AG08395 (cell line): ENCODE measurements at places on chromosomes 11 and 22.

DNA sequence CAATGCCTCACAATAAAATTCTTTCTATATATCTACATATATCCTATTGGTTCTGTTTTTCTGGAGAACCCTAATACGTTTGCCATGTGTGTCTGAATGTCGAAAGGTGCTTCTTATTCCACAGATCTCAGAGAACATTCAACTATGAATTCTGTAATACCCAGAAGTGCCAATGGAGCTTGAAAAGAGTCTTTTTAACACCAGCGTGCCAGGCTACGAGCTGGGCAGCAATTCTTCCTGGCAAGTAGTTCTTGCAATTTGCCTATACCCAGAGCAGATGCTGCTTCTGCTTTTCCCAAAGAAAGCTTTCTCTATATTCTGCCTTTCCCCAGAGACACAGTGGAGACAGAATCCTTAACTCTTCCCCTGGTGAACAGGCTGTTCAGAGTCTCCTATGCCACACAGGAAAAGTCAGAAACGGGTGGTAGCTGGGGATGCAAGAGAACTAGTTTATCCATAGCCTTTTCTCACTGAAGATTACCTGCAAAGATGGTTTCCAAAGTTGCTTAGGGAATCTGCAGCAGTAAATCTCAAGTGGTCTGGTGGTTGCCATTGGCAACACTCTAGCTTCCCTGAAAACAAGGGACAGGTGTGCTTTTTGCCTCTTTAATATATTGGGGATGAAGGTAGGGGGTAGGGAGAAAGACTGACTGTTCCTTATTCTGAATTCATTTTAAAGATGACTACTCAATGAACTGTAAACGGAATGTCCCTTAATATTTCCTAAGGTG is 16.8 kb upstream of the PAFAH1B2 start:
- no peak for DNase-seq

DNA sequence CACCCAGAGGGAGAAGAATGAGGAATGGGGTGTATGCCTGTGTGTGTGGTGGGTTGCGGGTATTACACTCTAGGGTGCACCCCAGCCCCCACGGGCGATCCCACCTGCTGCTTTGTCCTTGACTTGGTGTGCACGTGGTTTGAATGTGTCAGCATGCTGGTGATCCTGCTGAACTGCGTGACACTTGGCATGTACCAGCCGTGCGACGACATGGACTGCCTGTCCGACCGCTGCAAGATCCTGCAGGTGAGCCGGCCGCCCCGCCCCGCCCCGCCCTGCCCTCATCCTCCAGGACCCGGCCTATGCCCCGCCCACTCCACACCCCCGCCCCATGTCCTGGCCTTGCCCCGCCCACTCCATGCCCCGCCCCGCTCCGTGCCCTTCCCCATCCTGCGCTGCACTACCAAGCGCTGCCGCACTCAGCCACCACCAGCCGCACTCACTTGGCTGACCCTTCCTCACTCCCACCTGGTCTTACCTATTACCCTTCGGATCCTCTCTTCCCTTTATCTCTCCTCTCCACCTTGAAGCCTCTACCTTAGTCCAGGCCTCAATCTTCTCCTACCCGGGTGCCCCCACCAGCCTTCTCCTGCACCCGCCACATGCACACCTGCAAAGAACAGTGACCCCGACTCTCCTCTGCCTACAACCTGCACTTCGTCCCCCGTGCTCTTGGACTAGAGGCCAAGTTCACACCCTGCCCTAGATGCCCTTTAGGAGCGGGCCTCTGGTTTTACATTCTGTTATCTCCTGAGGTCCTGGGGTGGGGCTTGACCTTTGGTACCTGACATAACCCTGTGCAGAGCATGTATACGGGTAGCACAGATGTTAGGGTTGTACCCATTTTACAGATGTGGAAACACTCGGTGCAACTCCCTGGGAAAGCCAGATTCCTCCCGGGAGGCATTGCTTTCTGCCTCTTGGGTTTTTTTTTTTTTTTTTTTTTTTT is 27.7 kb downstream of the CACNA1I start:
- DNase-seq, result no peak

DNA sequence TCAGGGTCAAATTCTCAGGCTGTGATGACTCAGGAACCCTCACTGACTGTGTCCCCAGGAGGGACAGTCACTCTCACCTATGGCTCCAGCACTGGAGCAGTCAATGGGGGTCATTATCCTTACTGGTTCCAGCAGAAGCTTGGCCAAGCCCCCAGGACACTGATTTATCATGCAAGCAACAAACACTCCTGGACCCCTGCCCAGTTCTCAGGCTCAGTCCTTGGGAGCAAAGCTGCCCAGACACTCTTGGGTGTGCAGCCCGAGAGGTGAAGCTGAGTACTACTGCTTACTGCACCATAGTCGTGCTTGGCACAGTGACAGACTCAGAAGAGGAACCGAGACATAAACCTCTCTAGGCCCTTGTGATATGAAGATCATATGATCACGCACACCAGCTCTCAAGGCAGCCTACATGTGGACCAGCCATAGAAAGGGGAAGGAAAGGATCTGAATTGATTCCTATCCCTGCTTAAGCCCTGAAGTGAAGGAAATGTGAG is 58.2 kb downstream of the ZNF280B start:
- no peak for DNase-seq

DNA sequence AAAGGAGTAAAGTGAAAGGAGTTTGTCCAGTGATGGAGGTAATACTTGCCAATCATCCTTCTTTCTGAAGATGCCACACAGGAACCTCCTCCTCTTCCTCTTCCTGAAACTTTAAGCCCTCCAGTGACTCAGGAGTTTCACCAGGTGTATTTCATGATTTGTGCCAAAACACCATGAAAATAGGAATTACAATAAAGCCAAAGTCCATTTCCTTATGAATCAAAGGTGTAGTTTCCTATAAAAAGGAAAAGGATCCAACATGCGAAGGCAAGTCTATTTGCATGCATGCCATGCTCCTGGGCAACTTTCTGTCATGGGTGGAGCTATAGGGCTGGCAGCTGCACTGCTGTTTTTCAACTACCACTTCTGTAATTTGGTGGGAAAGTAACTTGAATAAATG is 9.8 kb upstream of the POU2AF1 start:
- DNase-seq, result no peak

DNA sequence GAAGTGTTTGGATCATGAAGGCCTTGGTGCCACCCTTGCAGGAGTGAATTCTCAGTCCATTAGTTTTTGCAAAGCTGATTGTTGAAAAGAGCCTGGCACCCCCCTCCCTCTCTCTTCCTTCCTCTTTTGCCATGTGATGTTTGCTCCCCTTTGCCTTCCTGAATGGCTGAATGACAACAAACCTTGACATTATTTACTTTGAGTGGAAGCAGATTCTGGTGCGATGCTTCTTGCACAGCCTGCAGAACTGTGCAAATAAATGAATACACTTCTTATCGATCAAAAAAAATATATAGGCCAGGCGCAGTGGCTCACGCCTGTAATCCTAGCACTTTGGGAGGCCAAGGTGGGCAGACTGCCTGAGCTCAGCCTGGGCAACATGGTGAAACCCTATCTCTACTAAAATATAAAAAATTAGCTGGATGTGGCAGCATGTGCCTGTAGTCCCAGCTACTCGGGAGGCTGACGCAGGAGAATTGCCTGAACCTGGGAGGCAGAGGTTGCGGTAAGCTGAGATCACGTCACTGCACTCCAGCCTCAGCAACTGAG is 2.0 kb upstream of the NARS2 start:
- DNase-seq, result no peak

GRCh38 chr11:46999217-46999616 is 62.7 kb downstream of the CSTPP1 start:
- no peak for DNase-seq

GRCh38 chr11:120129570-120129969 is 8.3 kb downstream of the TRIM29 start:
- DNase-seq, result no peak

DNA sequence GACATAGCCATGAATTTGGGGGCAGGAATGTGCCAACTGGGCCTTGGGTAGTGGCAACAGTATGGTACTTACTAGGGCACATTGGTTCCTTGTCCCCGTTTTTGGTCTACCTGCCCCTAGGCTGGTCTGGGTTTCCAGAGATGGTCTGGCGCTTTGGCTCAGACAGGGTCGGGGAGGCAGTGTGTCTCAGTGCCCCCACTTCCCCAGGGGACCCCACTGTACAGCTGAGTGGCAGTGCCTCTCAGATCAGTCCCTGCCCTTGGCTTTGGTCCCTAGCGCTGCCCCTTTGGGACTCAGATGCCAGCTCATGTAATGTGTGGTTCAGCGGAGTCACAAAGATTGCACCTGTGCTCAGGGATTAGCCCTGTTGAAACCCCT is 3.3 kb downstream of the RIC8A start:
- no peak for DNase-seq

DNA sequence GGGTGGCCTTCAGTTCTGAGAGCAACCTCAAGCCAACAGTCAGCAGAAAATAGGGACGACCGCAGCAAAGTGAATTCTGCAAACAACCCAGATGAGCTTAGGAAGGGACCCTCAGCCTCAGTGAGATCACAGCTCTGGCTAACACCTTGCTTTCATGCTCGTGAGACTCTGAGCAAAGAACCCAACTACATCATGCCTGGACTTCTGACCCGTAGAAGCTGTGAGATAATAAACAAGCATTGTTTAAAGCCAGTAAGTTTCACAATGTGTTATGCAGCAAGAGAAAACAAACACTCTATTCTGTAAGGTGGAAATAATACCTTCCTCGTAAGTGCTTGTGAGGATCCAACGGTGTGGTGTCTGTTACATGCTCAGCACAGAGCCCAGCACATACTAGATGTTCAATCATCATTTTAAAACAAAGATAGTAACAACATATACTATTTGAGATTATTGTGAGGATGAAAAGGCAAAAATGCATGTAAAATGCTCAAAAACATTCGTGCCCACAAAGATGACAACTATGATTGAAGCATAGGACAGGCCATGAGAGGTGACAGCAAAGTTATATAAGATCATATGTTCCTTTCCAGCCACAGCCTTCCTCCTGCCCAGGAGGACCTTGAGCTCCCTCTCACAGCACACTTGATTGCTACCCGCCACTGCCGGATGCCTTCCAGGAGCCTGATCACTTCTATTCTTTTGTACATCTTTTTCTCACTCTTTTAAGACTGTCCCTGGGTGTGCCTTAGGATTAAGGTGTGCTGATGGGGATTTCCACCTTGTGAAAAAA is 433.3 kb downstream of the BUD13 start:
- no peak for DNase-seq

DNA sequence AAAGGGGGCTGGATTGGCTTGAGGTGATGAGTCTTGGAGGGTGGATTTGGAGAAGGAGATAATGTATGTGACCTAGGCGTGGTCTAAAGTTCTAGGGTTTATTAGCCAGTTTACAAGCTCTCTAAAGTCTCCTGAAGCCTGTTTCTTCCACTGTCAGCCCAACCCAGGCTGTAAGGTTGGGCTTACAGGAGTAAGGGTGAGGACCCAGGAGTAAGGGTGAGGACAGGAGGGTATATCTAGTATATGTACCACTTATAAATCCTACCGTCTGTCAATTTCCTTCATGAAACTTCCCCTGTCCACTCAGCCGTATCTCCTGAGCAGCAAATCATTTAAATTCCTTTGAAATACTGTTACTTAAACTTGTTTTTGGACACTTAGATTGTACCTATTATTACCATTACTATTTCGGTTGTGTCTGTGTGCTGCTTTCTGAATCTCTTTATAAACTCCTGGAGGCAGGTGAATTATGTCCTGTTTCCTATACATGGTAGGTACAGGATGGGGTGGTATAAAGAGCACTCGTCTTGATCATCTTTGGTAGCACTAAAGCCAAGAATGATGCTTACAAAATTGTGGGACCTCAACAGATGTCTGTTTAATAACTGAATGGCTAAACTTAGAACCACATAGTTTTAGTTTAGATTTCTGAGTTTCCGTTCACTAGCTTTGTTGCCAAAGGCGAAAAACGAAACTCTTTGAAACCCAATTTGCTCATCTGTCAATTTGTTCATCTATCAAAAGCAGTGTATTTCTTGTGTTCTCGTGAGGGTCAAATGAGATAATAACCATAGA is 192.0 kb downstream of the GRIK4 start:
- no peak for DNase-seq

- peak; percentile 98 for DNase-seq
Observed at GRCh38 chr11:130166457-130166784, 6.8 kb downstream of the ST14 start.

DNA sequence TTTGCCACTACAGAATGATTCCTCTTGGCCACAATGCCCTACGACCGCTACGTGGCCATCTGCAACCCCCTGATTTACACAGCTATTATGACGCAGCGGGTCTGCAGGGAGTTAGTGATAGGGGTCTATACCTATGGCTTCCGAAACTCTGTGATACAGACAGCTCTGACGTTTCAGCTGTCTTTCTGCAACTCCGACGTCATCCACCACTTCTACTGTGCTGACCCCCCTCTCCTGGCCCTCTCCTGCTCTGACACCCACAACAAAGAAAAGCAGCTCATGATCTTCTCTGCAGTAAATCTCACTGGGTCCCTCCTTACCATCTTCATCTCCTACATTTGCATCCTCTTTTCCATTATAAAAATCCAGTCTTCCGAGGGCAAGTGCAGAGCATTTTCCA is 52.3 kb upstream of the OR5P2 start:
- DNase-seq, result no peak

- no peak for DNase-seq
Observed at GRCh38 chr22:36117053-36117554, 43.5 kb downstream of the APOL3 start.

DNA sequence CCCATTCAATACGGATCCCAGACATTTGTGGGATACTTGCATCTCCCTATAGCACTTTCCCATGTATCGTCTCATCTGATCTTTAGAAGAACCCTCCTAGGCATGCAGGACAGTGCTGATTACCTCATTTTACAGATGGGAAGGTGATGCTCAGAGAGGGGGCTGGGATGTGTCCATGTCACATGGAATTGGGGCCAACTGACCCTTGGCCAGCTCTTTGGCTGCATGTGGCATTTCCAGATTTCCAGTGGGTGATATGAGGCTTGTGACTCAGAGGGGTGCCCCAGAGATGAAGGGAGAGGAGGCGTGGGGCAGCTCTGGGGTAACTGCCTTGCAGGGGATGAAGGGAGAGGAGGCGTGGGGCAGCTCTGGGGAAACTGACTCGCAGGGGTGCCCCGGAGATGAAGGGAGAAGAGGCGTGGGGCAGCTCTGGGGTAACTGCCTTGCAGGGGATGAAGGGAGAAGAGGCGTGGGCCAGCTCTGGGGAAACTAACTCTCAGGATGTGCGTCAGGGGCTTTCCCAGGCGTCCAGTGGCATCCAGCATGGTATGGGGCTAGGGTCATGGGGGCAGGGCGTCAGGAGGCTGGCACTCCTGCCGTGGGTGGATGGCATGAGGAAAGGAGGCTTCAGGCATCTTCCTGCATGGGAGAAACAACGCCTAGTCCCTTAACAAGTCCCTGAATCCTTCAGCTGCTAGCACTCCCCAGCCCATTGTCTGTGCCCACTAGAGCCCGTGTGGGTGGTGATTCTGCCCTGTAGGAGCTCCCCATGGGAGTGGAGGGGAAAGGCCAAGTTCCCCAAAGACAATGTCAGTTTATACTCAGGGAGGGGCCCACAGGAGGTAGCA is 11.9 kb upstream of the CERK start:
- no peak for DNase-seq

DNA sequence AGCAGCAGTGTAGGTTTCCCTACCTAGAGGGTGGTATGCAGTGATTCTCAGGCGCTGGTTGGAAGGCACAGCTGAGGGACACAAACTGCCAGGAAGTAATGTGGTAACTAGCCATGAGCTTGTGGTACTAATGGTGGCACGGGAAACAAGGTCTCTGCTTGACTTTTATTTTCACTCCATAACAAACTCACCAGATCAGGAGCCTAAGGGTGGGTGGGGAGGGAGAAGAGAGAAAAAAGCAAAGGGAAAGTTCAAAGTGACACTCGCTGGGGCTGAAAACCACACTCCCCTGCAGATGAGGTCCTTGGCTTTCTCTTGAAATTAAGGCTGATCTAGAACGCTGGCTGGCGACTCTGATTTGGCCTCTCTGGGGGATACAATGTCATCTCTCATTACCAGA is 22.0 kb downstream of the TRAF6 start:
- no peak for DNase-seq
